CMK (cell line): ENCODE measurements at places on chromosomes 3 and 15.

DNA sequence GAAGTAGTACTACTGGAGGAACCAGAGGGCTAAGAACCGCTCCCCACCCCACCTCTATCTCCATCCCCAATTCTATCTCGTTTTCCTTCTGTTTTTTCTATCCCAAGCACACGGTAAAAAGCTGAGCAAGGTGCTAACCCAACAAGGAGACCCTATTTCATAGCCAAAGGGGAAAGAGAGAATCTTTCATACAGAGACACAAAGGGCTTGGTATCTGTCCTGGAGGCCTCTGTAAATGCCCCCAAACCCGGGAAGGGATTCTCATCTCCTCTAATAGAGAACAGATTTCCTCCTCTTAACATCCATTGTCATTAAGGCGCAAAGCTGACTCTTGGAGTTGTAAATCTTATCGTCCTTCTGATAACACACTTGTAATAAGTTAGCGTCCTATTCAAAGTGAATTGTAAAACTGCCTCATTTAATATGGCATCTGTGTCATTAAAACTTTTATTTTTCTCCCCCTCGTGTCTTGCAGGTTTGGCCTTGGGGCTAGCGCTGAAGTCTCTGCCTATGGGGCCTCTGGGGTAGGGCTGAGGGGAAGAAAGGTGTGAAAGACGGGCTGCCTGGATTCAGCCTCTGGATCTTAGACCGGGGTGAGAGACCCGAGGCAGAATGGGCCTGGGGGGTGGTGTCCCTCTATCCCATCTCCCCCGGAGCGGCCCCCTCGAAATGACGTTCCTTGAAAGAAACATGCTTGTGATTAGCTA, 12.1 kb downstream of the NR2F2 start:
- DNase-seq, result no peak

GRCh38 chr15:29815000-29815710, 7.1 kb downstream of the TJP1 start:
- no peak for DNase-seq

DNA sequence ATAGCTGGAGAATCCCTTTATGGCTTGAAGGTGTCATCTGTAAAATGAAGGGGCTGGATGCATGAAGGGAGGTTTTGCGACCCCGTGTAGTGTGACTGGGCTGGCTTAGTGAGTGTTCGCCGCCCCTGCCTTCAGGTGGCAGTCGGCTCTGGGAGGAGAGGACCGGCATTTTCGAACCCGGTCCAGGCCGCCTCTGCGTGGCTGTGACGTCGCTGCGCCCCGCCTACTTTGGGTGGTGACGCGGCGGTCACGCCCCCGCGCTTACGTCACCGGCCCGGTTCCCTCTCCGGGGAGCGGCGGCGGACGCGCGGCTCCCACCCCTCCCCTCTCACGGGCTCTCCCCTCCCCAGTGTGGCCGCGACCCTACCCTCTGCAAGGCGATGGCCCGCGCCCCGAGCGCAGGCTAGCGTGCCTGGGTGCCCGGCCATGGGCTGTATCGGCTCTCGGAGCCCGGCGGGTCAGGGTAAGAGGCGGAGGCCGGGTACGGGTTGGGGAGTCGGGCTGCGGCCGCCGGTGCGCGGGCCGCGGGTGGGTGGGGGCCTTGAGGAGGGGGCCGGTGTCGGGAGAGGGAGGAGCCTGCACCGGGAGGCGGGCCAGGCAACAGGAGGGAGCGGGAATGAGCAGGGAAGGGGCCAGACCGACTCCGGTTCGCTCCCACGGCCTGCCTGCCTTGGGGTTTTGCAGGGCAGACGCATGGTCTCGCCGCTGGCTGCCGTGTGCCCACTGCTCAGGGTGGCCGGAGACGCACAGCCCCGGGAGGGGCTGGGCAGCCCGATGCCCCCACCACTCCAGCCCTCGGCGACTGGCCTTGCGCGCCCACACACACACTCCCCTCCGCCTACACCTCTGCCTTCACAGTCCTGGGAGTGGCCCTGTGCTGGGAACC, 1.5 kb upstream of the FAM131A start:
- no peak for DNase-seq

DNA sequence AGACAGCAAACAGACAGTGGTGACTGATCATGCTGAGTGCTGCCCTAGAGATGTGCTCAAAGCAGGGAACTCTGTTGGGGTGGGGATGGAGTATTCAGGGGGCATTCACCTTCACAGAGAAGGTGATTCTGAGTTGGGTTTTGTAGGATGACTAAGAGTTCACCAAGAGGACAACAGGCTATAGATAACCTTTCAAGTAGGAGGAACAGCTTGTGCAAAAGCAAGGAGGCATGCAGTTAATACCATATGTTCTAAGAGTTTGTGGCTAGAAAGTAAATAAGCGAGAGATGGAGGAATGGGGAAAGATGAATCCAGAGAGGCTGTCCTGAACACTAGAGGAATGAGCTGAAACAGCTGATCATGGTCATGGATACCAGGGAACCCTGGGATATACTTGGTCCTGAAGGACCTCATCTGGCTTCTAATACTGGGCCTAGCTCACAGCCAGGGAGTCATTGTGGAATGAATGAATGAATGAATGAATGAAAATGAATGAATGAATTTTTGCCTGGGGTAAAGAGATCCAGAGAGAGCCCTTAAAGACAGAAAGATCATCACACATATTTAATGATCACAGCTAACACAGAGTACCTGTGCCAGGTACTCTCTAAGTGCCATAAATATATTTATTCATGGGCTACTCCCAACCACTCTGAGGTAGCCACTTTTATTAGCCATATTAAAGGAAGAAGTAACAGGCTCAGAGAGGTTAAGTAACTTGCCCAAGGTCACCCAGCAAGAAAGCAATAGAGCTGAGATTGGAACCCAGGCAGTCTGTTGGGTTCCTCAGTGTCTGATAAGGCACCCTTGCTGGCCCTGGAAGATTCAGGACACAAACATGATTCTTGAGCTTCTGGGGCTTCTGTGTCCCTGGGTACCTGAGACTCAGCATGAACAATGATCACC, 22.0 kb downstream of the SMAD6 start:
- DNase-seq, result no peak

DNA sequence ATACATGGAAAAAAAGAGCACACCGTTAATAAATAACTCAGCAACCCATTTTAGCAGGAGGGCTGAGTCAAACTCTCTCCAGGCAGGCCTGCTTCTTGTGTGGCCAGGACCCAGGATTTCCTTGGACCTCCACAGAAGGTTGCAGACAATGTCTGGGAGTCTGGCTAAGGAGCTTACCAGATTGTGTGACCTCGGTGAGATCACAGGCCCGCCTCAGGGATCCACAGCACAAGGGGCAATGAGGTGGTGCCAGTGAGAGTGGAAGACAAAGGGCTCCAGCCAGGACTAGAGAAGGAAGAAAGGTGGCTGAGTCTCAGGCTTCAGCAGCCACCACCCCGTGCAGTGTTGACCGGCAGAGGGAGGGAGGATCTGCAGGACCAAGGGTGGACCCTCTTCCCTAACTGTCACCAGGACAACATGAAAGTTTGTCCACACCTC, 32.2 kb upstream of the SEC22A start:
- no peak for DNase-seq
